CD4-positive, alpha-beta memory T cell (primary cell): ENCODE measurements at places on chromosomes 2 and 18.

- DNase-seq = no peak
These were observed 53.9 kb downstream of the REEP1 start for GRCh38 chr2:86283411-86284030.

GRCh38 chr2:217822296-217823252, 180.2 kb downstream of the TNS1 start:
- no peak for DNase-seq

DNA sequence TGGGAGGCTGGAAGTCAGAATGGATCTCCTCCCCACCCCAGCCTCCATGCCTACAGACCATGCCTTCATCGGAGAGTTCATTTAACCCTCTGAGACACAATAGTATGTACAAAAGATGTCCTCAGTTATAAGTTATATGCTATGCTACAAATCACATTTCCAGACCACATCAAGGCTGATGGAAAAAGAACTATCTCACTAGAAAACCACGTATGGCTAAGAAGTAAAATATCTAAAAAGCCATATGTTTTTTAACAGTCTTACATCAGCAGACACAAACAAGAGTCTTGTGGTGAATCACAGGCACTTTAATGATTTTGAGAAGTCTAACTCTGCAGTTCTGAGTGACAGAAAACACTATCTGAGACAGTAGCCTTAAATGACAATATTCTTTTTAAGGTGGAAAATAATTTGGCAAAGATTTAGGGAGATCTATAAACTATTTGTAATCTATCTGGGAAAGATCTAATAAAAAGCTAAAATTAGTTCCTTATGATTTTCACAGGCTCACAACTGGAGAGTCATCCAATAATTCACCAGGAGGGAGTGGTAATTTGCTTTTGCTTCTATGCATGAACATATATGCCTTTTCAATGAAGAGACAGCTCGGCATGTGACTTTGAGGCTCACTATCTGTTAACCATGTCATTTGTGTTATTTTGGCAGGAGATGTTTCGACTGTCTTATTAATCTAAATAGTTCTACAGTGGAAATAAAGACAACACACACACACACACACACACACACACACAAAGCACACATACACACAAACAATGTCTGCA, 197.5 kb downstream of the IRS1 start:
- no peak for DNase-seq

GRCh38 chr2:59025157-59025757, 784.1 kb upstream of the FANCL start:
- DNase-seq = no peak

DNA sequence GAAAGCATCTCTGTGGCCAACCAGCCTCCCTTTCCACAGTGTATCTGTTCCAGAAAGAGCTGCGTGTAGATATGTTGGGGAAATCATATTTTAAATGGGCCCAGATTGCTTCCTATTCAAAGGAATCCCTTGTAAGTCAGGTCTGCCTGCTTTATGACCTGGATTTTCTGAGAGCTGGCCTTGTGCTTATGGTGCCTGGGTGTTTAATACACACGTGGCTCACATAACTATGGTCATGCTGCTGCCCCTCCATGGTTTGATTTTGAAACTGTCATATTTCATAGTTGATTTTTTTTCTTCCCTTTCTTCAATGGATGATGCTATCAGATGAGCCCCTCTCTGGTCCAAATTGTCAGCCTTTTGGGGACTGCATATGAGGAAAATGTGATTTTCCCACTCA, 111.5 kb upstream of the CNGA3 start:
- DNase-seq = no peak
